Left lung (tissue), 14 donors: ENCODE measurements at places on chromosomes 13 and 19. TPM values are rescaled to one million over a fixed set of nuclear protein-coding genes. Genes with fewer than 3 reads are reported as not detected.

RUBCNL gene
- 6.6 TPM for total RNA-seq

PSG6 gene
- total RNA-seq = not detected

ZNF324B gene
- total RNA-seq = 5.2 TPM

ANKLE1 gene
- total RNA-seq = 0.45 TPM

FXYD3 gene
- total RNA-seq = 207 TPM

GJB2 gene
- 4.3 TPM for total RNA-seq

PGLYRP1 gene
- 6.3 TPM for total RNA-seq

NR1H2 gene
- 78.4 TPM for total RNA-seq

CD209 gene
- total RNA-seq = 10.6 TPM

AKAP8L gene
- total RNA-seq = 76.4 TPM

CEACAM5 gene
- 21.2 TPM for total RNA-seq

PRRG2 gene
- total RNA-seq = 13.6 TPM

ZNF578 gene
- total RNA-seq = 1.7 TPM

ACP7 gene
- total RNA-seq = not detected

ERICH4 gene
- not detected for total RNA-seq

TSHZ3 gene
- 7.0 TPM for total RNA-seq

ARL11 gene
- 7.6 TPM for total RNA-seq

CCL25 gene
- total RNA-seq = not detected

KRTDAP gene
- total RNA-seq = not detected

ZNF730 gene
- total RNA-seq = 2.9 TPM

CYP4F3 gene
- 0.82 TPM for total RNA-seq

ZNF724 gene
- 4.7 TPM for total RNA-seq

CRB3 gene
- total RNA-seq = 38.1 TPM

SEMA6B gene
- 24.7 TPM for total RNA-seq

COX6B2 gene
- total RNA-seq = not detected

ATP8A2 gene
- 1.1 TPM for total RNA-seq

PRKCG gene
- total RNA-seq = not detected

CDC42EP5 gene
- total RNA-seq = 29.8 TPM

TSSK6 gene
- total RNA-seq = 1.3 TPM

RFPL4AL1 gene
- total RNA-seq = not detected

AMER2 gene
- not detected for total RNA-seq

NFIC gene
- 163 TPM for total RNA-seq

CDX2 gene
- total RNA-seq = not detected

ZNF112 gene
- total RNA-seq = 3.2 TPM

OR7C1 gene
- 0.15 TPM for total RNA-seq
